T-helper 2 cell (primary cell): ENCODE measurements at places on chromosomes 16 and 17.

DNA sequence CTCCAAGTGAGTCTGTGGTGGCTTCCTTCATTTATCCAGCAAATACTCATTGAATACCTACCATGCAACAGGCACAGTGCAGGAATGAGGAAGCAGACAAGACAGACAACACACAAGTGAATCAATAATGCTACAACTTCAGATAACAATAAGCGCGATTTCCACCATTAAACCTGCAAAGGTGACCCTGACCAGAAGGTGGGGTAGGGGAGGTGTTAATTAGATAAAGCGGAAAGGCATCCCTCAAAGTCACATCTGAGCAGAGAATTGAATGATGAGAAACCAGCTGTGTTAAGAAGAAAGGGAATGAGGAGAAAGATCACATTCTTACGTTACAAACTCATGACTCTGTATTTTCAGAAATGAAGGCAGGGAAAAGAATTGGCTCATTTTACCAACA, 26.3 kb downstream of the ZZEF1 start:
- DNase-seq = no peak

GRCh38 chr16:31713945-31714902, 159.4 kb upstream of the ZNF267 start:
- DNase-seq = no peak

DNA sequence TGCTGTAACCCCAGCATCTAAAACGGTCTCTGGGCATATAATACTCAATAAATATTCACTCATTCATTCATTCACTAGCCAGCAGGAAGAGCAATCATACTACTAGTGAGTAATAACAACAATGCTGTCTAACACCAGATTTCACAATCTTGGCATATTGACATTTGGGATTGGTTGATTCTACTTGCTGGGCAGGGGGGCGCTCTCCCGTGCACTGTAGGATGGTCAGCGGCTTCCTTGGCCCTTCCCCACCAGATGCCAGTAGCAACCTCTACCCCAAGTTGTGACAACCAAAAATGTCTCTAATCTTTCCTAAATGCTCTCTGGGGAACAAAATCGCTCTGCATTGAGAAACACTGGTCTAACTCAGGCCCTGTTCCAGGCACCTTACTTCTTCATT, 20.7 kb downstream of the WFDC1 start:
- no peak for DNase-seq

- no peak for DNase-seq
These were observed 3.4 kb upstream of the PSMC5 start for GRCh38 chr17:63823659-63824331.

DNA sequence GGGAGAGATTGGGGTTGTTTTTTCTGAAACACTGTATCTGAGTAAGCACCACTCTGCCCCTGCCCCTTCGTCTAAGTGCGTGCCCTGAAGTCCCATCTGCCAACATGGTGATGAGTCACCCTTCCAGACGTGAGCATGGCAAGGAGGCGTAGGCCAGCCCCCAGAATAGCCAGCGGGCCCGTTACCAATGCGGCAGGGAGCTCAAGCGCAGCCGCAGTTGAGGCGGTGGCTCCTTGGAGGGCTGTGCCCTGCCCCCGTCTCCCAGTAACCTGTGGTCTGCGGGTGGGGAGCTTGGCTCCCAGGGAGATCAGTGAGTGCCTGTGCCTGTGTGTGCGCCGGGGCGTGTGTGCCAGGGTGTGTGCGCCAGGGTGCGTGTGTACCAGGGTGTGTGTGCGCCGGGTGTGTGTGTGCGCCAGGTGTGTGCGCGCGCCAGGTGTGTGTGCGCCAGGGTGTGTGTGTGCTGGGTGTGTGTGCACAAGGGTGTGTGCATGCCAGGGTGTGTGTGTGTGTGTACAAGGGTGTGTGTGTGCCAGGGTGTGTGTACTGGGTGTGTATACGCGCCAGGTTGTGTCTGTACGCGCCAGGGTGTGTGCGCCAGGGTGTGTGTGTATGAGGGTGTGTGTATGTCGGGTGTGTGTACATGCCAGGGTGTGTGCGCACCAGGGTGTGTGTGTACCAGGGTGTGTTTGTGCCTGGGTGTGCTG, 98.6 kb upstream of the CHMP6 start:
- DNase-seq = peak; percentile 45

DNA sequence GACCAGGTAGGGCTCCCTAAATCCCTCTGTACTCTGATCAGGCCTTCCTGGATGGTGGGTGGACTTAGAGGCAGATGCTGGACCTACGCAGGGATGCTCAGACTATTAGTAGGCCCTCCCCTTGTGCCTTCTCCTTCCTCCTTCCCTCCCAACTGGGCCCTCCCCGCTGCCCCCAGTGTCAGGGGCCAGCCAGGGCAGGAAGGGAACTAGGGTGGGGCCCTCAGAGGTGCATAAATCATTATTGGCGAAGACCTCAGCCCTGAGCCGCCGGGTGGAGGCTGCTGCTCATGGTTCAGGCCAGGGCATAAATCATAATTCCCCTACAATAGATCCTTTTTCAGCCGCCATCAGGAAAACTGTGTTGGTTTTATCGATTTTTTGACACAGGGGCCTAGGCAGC, 81.4 kb downstream of the MRM1 start:
- no peak for DNase-seq

GRCh38 chr17:81553616-81554181, 1.5 kb upstream of the FAAP100 start:
- no peak for DNase-seq
